ENCODE measurements at places on chromosomes 7 and 10.
A peak's percentile ranks its signal among the peaks of the same experiment; 100 is the strongest.

DNA sequence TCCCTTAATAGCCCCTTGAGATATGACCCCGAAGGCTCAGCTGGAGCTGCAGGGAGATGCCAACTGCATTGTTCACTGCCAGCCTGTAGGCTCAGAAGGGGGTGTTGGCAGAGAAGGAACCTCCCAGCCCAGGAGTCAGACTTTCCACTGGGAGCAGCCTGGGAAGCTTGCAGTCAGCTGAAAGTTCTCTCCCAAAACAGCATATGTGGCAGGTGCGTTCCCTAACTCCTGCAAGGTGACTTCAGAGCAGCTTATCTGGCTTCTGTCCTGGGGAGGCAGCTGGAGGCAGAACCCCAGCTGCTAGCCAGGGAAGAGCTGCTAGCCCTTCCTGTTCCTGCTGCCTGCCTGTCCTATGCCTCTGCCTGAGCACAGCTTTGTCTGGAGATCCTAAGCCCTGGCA is 8.1 kb downstream of the SFTPA2 start:
- DNase-seq, result no peak

DNA sequence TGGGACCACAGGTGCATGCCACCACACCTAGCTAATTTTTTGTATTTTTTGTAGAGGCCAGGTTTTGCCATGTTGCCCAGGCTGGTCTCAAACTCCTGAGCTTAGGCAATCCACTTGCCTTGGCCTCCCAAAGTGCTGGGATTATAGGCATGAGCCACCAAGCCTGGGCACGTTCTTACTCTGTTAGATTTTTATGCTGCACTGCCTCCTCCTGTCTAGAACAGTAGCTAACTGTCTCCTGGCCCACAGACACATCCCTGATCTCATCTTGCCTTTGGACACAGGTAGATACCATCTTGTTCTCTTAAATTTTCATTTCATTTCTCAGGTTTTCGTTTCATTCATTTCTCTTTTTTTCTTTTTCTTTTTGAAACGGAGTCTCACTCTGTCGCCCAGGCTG is 41.1 kb downstream of the BLVRA start:
- no peak for DNase-seq

DNA sequence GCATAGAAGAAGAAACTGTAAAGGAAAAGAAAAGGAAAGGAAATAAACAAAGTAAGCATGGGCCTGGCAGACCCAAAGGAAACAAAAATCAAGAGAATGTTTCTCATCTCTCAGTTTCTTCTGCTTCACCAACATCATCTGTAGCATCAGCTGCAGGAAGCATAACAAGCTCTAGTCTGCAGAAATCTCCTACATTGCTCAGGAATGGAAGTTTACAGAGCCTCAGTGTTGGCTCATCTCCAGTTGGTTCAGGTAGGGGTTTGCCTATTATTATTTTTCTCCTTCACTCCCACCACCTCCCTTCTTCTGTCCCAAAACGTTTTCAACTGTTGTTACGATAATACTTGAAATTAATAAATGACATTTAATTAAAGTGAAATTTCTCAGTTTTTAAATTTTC is 139.6 kb downstream of the MLLT10 start:
- no peak for DNase-seq

DNA sequence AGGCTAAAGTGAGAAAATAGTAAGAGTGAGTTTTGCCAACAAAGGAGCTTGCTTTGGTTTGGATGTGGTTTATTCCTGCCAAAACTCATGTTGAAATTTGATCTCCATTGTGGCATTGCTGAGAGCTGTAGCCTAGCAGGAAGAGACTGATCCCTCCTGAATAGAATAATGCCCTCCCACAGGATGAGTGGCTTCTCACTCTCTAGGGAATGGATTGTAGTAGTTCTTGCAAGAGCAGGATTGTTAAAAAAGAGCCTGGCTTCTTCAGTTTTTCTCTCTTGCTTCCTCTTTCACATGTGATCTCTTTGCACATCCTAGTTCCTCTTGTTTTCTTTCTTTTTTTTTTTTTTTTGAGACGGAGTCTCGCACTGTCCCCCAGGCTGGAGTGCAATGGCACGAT is 34.4 kb downstream of the ASAH2 start:
- no peak for DNase-seq

DNA sequence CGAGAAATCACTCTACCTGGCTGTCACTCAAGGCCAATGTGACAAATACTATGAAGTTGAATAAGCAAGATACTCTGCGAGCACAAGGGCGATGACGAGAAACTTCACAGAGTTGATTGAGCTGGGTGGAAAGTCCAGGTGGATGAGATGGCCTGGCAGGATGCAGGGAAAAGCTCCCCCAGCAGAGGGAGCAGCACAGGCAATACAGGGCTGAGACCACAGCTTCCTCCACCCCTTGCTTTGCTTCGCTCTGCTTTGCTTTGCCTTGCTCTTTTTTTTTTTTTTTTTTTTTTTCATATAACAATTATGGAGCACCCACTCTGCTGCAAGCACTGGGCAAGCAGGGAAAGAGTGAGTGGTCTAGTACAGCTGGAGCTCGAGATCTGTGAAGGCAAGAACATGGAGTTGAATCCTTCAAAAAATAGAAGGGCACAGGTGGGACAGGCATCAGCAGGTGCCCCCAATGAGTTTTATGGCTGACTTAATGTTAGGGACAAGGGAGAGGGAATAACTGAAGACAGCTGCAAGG is 88.3 kb downstream of the CABCOCO1 start:
- DNase-seq, result peak; percentile 63

DNA sequence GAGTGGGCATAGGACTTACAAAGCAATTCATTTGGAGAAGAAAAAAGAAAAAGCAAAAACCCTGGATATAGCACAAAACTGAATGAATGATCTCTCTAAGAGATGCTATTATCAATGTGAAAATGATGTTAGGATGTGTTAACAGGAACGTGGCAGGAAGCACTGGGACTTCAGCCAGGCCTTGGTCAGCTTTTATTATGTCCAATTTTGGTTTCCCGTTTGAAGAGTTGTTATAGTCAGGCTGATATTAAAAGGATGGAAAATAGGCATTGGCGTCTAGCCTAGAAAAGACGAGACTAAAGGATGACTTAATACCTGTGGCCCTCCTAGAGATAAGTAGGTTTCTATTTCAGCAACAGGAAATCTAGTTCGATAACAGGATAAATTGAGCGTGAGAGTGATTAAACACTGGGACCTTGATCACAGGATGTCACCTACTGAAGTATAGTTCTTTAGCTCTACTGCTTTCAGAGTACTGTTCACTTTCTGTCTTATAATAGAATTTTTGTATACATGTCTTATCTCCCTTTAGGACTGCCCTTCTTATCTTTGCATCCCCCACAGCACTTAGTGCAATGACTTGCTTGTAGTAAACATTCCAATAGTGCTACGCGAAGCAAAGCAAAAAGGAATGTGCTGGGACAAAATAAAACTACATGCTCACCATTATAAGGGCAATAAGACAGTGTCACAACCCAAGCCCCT is 99.8 kb upstream of the AGBL3 start:
- peak; percentile 66 for DNase-seq

- DNase-seq, result no peak
Observed at GRCh38 chr10:95675403-95676116, 18.2 kb downstream of the TCTN3 start.

DNA sequence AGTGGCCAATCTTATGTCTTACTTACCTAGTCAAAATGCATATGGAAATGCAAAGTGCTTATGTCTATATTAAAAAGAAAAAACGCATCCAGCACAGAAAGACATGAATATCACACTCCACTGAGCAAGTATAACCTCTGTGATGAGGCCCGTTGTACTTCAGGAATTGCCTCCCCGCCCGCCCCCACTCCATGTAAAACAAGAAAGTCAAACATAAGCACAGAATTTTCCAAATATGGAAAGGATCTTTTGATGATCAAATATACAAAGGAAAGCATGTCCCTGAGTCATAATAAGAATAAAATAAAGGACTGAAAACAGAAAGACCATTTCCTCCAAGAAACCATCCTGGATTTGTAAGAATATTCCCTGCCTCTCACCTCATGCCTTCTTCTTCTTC is 229.1 kb downstream of the BAMBI start:
- no peak for DNase-seq

- no peak for DNase-seq
Observed at GRCh38 chr7:111009526-111010040, 81.3 kb upstream of the LRRN3 start.

DNA sequence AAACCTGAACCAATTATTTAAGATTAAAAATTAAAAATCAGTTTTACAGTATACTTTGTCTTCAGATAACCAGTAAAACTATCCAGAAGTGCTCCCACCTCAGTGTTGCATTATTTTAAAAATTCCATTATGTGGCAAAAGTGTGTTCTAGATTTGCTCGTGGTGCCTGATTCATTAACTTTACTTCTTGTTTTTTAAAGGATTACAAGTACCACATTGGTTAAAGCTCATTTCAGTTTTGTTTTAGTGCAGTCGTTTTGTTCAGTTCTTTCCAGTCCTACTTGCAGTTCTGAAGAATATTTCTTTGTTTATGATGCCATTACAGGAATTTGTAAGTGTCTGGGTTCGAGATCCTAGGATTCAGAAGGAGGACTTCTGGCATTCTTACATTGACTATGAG is 69.0 kb downstream of the SNX10 start:
- no peak for DNase-seq

DNA sequence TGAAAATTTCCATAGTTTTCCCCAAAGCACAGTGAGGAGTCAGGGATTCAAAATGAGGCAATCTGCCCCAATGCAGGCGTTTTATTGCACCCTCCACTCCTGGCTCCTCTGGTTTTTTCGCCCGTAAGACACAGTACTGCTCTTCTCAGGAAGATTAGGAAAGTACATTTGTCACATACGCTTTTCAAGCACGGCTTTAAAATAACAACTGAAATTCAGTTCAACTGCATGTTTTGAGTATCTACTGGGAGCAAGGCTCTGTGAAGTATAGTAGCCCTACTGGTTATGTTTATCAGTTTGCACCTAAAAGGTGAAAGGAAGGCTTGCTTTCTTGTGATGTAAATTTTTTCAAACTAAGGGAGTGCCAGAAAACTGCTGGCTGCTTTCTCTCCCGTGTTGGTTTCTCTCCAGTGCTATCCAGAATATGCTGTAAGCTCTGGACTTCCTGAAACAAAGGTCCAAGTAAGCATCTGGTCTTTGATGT is 1.9 kb upstream of the SGMS1 start:
- no peak for DNase-seq

DNA sequence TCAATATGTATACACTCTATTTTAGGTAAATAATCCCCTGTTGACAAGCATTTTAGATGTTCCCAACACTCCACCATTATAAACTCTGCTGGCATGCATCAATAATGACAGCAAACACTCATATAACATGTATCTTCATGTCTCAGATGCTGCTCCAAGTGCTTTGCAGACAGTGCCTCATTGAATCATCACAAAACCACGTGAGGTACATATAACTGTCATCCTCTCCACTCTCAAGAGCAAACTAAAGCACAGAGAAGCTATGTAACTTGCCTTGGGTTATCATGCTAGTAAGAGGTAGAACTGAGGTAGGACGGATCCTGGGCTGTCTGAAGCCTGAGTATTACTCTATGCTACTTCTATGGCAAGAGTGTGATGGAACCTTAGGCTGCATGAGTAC is 72.5 kb upstream of the GSDME start:
- DNase-seq, result no peak

DNA sequence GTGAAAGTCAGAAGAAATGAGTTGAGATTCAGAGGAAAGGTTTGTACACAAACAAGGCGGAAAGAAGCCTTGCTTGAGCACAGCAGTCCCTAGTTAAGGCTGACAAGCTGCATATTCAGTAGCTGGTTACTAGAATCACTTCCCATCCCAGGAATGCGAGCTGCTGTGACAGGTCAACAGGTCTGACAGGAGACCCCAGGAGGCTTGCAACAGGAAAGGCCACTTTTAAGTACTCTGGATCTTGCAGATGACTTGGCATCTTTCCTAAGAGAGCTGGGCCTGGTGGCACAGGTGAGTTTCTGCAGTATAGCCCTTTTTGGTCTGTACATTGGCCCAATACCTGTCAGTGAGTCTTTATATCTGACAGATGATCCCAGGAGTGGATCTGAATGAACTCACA is 35.7 kb upstream of the UNC5B start:
- no peak for DNase-seq

DNA sequence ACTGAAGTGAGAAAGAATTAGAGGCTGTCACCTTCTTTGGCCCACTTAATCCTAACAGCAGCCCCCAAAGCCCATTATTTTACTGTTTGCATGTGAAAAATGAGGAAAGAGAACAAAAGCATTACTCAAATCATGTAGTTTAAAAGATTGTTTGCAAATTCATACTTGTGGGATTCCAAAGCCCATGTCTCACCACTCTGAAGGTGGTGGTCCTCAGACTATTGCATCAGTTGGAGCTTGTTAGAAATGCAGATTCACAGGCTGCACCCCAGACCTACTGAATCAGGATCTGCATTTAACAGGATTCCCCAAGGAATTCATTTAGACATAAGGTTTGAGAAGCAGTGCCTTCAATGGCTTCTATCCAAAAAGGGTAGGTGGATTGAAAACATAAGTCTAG is 93.7 kb upstream of the PDE1C start:
- no peak for DNase-seq

DNA sequence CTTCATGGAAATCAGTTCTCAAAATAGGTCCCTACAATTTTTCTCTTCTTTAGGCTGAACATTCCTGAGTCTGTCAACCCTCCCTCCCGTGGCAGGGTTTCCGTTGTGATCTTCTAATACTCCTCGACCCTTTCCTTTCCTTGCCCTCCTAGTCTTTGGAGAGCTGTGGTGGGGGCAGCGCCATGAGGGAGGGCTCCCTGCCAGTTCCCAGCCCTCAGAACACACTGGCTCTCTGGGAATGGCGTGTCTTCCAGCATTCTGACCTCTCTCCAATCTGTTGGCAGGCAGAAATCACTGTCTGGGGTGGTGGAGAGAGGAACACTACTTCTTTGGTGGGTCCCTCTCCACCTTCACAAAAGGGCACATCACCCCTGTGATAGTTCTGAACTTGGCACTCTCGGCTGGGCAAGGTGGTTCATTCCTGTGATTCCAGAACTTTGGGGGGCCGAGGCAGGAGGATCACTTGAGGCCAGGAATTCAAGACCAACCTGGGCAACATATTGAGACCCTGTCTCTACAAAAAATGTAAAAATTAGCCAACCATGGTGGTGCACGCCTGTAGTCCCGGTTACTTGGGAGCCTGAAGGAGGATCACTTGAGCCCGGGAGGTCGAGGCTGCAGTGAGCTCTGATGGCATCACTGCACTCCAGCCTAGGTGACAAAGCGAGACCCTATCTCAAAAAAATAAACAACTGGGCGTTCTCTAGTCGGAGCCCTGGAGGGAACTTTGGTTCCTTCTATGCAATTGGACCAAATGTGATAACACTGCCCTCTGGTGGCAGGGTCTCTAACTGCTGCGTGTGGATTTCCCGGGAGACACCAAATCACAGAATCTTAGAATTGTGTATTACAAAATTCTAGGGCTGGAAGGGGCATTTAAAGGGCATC is 13.1 kb upstream of the ARPC1A start:
- DNase-seq, result peak; percentile 51

- no peak for DNase-seq
Observed at GRCh38 chr7:99041526-99041925, 102.4 kb downstream of the SMURF1 start.

DNA sequence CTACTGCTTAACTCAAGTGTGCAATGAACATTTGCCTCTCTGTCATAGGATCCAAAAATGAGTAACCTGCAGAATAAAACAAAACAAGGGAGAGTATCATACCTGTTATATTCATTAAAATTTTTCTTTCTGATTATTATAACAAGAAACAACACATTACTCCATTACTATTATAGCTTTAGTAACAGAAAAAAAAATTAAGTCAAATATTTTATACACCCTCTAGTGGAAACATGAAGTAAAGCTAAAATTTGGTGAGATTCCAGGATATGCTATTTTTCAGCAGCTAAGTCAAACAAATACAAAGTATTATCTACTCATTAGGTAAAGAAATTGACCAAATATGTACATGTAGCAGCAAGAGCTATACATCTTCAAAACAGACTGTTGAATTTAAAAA is 56.3 kb downstream of the PDZD8 start:
- peak; percentile 13 for DNase-seq
